ENCODE measurements at places on chromosomes 3 and 15.

GRCh38 chr15:66646308-66646707, 55.7 kb upstream of the SMAD6 start:
- DNase-seq: no peak

DNA sequence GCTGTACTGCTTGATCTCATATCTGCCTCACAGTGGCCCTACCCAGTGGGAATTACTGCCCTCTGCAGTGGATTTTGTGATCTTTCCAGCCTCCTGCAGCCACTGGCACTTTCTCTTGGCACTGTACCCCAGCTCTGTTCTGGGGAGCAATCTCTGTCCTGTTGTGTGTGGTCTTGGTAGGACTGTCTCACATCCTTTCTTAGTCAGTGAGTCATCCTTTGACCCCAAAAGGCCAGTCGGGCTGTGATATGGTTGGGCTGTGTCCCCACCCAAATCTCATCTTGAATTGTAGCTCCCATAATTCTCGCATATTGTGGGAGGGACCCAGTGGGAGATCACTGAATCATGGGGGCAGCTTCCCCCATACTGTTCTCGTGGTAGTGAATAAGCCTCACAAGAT, 133.3 kb upstream of the TPM1 start:
- DNase-seq: no peak

DNA sequence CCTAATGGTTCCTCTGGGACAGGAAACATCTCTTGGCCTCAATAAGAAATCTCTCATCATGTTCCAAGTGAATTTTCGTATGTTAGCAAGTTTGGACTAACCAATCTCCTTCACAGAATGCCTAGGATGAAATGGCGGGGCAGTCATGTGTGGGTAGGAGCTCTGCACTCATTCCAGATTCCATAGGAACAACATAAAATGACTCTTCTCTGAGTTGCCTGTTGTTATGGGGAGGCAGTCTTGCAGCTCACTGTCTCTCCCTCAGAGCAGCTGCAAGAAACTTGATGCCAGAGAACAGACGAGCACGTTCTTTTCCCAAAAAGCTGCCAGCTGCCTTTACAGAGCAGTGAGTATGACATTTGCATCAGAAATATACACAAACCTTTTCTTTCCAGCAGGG, 34.1 kb downstream of the SPATA12 start:
- DNase-seq: no peak

DNA sequence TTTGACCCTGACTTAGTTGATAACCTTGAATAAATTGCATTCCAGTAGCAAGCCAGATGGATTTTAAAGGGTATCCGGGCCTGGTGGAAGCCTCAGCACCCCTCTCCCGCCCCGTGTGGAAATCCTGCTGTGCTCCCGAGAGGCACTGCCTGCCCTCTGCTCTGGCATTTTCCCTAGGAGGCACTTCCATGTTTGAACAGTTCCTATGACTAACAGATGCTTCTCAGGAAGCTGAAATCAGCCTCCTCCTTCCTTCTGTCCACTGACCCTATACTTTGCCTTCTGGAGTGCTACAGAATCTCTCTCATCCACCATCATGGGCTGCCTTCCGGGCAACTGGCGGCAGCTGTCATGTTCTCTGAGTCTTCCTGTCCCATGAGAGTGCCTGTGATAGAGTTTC, 90.8 kb downstream of the GABRG3 start:
- no peak for DNase-seq

GRCh38 chr3:52451237-52452083, 2.4 kb downstream of the TNNC1 start:
- DNase-seq: no peak

DNA sequence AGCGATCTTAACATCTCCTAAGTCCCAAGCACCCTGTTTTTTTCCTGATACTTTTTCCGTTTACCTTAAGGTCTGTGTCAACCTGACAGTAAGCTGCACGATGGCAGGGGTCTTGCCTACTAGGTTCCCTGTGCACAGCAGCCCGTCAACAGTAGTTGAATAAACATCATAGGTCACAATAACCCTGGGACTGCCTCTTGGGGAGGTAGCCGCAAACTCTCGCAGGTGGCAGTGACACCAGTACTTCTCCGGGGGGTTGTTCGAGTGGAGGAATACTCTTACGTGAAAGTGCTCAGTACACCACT, 365 bp upstream of the PDCD6IP start:
- DNase-seq: no peak

DNA sequence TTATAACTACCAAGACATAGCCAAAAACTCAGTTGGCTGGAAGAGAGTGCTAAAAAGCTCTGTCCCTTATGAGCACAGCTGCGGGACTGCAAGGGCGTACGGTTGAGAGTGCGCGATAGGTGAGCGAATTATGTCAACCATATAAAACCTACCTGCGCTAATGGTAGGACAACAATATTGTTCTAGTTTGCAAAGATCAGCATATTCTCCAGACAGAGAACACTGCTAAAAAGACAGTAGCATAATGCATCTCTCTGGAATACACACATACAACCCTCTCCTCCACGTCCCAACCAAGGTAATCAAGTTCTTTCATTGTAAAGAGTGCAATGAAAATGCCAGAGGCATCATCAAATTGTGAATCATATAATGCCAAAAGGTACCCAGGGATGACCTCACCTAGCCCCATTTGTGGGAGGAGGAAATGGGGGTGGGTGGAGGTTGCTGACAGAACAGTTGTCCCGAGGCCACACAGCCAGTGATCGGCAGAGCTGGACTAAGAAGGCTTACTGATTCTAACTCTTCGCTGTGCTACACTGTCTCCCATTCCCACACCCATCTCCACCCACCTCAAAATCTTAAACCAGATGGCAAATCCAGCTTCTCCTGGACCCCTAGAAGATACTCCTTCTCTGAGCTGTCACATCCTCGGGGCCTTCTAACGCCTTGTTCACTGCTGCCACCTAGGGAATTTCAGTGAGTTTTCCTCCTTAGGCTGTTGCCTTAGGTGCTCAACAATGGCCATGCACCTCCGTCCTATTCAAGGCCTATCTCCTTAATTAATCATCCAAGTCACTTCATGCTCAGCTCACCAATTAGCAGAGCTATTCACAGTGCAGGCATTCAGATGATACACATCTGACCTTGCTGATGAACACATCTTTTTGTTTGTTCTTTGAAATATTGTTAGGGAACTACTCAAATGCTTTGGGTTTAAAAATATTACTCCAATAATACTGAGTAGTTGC, 60.7 kb downstream of the RPL22L1 start:
- DNase-seq: peak; percentile 77

GRCh38 chr15:41900526-41901380, 6.9 kb upstream of the SPTBN5 start:
- no peak for DNase-seq
